Common myeloid progenitor, CD34-positive (primary cell): ENCODE measurements at places on chromosomes 16 and 17.

- no peak for DNase-seq
These were observed 2.7 kb downstream of the PPP1R1B start for GRCh38 chr17:39629494-39629880.

DNA sequence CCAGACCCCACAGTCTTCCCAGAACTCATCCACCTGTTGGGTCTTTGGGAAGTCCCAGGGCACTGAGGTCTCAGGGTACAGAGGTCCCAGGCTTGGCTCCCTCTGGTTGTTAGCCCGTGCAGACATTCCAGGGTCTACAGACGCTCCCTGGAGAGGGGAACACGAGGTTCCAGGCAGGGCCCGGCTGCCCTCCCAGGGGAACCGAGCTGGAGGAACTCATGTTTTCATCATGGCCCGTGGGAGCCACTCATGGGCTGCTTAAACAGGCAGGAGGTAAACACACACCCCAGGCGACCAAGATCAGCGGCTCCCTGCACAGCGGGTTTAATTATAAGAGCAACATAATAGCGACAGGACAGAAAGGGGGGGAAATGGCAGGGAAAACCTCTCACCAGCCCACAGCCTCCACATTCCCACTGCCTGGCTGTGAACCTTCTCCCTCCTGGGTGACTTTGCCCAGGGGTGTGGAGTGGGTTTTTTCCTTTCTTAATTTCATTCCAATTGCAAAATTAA is 36.5 kb downstream of the TRARG1 start:
- no peak for DNase-seq

- DNase-seq = no peak
These were observed 147.9 kb downstream of the STX8 start for GRCh38 chr17:9427465-9428315.

- DNase-seq = no peak
These were observed 43.4 kb downstream of the METTL16 start for GRCh38 chr17:2468270-2468669.

GRCh38 chr17:67594115-67594880 is 123.4 kb upstream of the NOL11 start:
- DNase-seq = no peak

DNA sequence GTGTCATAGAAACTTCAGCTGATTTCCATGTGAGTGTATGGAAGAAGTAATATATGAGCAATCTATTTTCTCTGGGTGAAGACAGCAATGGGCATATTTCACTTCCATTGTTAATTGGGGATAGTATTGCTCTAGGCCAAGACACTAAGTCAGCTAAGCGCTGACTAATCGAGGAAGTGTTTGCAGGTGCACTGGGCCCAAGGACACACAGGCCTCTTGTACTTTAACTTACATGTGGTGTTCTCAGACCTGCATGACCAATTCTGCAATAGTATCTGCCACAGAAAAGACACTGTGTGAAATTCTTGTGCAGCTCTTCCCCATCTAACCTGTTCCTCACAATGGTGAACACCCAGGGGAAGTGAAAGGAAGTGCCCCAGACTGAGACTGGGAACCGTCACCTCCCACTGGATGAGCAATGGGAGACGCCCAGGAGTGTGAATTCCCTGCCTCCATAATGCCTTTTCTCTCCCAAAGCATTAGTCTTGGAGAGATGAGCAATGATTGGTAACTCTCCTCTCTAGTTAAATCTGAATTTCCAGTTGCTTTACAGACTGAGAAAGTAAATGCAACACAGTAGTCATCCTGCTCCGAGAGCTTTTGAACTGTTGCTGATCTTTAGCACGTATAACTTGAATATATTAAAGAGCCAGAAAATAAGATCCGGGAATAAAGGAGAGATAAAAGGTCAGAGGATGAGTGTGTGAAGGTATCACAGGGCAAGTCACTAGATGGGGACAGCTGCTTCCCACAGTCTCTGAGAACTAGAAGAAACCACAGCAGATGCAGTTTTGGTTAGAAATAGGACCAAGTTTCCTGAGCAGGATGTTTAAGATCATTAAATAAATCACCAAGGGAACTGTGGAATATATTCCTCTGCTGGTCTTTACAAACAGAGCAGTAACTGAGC is 82.6 kb downstream of the CDK5R1 start:
- DNase-seq = peak; percentile 24

GRCh38 chr16:7343243-7343642 is 10.6 kb downstream of the RBFOX1 start:
- DNase-seq = no peak

- DNase-seq = no peak
These were observed 39.7 kb downstream of the KCNJ2 start for GRCh38 chr17:70208825-70209555.

GRCh38 chr17:82592767-82593589 is 55.3 kb downstream of the WDR45B start:
- peak; percentile 91 for DNase-seq

- DNase-seq = peak; percentile 81
These were observed 34.7 kb downstream of the MYO18A start for GRCh38 chr17:29145289-29146073.

GRCh38 chr16:59973966-59974365 is 1239.8 kb upstream of the GOT2 start:
- DNase-seq = no peak

DNA sequence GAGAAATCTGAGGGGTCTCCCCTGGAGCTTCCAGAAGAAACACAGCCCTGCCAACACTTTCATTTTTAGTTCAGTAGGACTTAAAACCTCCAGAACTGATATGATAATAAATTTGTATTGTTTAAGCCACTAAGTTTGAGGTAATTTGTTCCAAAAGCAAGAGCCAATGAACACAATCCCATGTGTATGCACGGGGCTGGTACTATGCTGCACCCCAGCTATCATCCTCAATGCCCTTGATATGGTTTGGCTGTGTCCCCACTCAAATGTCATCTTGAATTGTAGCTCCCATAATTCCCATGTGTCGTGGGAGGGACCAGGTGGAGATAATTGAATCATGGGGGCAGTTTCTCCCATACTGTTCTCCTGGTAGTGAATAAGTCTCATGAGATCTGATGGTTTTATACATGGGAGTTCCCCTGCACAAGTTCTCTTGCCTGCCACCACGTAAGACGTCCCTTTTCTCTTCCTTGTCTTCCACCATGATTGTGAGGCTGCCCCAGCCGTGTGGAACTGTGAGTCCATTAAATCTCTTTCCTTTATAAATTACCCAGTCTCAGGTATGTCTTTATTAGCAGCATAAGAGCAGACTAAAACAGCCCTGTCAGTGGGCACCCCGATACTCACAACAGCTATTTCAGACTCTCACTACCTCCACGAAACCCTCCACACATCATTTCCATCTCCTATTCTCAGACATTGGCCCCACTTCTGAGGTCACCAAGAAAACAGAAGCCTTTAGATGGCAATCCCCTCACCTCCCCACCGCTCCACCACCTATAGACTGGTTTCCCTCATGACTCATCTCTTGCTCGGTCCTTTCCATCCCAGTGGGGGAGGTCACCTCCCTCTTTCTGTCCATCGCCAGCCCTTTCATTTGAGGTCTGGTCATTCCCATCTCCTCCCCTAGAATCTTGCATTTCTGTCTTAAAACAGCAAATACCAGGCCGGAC is 8.9 kb upstream of the CACNG1 start:
- no peak for DNase-seq

DNA sequence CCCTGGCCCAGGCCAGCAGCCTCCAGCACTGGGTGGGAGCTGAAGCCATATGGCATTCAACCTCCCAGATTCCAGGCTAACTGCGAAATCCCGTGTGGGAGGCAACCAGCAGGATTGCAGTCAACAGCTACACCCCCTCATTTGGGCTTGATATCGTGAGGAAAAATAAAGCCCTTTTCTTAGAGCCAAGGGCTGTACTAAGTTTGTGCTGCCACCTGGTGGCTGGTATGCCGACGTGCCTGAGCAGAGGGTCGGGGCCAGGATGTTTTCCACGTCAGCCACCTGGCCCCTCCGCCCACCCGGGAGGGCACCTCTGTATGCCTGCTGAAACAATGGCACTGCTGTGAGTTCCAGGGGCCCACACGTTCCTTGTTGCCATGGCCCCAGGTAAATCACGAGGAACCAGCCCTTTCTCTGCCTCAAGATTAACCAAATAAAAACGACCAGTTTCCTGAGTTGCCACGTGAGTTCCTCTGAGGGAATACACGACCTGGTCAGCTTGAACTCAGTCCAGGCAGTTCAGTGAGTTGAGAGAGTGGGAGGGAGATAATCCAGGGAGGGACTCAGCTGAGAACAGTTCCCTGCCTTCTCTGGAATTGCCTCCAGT is 9.0 kb downstream of the TMEM98 start:
- peak; percentile 86 for DNase-seq

DNA sequence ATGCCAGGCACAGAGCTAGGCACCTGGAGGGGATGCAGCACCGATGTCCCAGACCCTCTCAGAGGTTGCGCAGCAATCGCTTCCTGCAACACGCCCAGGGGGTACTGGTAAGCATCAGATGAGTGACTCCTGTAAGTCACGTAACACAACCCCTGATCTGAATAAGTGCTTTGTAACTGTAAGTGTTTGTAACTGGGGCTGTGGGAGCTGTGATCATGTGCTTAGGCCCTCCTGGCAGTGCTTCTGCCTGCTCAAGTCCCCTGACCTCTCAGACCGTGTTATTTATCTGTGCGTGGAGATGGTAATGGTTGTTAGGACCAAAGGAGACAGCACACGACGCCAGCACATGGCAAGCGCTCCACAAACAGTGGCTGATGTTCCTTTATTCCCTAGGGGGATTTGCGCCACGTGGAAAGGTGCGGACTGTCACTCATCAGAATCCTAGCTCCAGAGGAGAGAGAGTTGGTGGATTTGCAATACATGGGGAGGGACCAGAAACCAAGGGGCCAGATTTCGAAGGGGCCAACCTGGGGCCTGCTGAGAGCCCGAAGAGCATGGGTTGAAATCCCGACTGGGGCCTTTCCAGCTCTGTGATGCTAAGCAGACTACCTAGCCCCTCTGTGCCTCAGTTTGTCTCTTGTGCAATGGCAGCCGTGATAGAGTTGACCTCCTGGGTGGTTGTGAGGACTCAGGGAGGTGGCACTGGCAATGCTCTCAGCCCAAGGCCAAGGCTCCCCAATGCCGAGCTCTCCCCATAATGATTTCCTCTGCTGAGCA is 151.8 kb downstream of the IRF8 start:
- no peak for DNase-seq

DNA sequence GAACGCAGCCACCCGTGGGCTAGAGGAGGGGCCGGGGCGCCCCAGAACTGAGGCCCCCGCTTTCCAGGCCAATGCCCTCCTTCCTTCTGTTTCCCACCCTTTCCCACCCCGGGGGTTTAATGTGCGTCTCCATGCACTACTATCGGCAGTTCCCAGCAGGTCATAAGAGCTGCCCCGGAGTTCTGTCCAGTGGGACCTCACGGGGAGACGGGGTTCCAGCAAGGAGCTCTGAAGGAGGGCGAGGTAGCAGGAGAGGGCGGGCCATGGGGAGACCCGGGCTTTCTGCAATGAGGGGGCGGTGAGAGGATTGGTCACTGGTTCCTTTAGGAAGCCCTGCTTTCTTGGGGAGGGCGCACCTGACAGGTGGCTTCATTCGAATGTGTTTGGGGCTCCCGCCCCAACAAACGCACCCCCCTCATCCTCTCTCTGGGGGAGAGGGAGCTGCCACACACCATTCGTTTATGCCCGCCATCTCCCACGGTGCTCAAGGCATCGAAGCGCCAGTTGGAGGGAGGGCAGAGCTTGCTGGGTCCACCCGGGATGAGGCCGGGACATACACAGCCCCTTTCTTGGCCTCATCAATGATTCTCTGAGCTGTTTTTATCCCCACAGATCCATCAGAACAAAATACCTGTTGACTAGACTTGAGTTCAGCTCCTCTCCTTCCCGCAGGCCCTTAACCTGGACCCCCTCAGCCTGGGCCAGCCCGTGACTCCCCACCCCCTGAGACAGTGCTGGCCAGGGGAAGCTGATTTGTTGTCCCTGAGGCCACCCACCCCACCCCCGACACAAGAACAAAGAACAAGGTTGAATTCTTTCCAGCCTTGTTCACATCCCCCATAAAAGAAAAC is 44.1 kb downstream of the SLC7A5 start:
- DNase-seq = no peak

DNA sequence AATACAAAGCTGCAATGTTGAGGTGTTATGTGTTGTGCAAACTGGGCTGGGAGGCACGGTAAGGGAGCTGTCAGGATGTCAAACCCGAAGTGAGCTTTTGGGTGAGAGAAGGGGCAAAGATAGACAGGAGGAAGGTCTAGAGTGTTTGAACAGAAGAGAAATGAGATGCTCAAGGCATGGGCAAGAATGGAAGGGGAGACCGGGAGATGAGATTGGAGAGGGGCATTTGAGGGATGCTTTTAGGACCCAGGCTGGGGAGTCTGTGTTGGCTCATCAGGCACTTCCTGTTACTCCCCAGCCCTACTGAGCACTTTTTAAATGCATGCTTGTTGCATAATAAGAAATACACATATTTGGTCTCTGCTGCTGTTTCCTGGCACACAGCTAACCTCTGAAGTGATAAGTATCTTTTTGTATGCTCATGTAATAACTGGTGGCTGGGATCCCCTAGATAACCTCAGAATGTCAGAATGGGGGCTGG is 13.7 kb downstream of the UNC45B start:
- DNase-seq = peak; percentile 41

- DNase-seq = no peak
These were observed 147.9 kb upstream of the CHMP6 start for GRCh38 chr17:80843741-80844156.

- no peak for DNase-seq
These were observed 13.5 kb downstream of the KNOP1 start for GRCh38 chr16:19704321-19705145.

DNA sequence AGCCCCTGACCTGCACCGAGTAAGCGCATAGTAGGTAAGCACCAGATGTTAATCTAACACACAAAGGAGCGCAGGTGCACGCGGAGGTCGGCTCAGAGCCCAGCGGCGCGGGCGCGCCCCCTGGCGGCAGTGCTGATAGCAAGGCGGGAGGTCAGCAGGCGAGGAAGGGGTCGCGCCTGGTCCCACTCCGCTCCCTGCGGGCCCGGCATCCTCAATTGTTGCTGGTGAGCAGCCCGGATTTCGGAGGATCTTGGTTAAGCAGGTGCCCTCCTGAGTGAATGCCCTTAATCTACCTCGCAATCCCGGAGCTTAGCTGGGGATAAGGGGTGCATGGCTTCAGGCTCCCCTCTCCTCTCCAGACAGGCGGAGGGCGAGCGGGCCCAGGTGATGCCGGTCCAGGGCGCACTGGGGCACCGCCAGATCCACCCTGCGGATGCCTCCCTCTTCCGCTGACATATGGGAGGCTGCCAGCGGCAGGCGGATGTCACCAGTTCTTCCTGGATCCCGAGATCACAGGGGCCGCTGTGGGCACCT is 4.0 kb upstream of the WNT3 start:
- DNase-seq = no peak

GRCh38 chr16:89095491-89095951 is 1.9 kb downstream of the ACSF3 start:
- no peak for DNase-seq

DNA sequence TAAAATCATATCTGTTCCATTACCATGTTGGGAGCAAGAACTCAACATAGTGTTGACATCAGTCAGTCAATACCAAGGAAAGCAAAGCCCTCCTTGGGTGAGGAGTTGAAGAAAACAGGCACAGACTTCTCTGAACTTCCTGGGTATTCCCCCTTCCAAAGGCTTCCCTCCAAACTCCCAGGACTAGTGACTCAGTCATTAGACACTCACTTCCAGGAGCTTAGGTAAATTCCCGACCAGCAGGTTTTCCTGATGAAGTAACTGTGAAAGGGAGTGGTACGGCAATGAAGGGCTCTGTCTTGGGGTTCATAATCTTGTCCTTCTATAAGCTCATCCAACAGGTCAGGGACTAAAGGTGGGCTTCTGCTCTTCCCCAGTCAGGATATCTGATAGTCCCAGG is 293.8 kb upstream of the AXIN2 start:
- DNase-seq = no peak

GRCh38 chr16:46844771-46845170 is 13.8 kb upstream of the C16orf87 start:
- DNase-seq = no peak

- no peak for DNase-seq
These were observed 6.2 kb downstream of the CCR7 start for GRCh38 chr17:40558890-40559563.
